NCI-H1092 treated with DMSO at 0.1 percent for 48 hours (cell line): ENCODE measurements at places on chromosomes 5 and 9.

- DNase-seq, result peak; percentile 11
These were observed 38.3 kb downstream of the ZDHHC21 start for GRCh38 chr9:14654932-14655331.

DNA sequence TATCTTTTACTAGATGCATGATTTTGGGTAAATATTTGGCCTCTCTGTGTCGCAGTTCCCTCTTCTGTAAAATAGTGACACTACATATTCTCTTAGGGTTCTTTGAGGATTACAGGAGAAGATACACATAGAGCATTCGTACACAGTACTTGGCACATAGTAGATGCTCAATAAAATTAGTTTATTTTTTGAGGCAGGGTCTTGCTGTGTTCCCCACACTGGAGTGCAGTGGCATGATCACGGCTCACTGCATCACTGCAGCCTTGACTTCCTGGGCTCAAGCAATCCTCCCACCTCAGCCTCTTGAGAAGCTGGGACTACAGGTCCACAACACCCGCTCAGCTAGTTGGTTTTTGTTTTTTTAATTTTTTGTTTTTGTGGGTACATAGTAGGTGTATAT lies 1.6 kb downstream of the SCAI start:
- no peak for DNase-seq

GRCh38 chr5:95583992-95584391 lies 29.1 kb downstream of the ARSK start:
- no peak for DNase-seq

- DNase-seq, result no peak
These were observed 5.6 kb downstream of the RAD23B start for GRCh38 chr9:107288701-107289100.

- no peak for DNase-seq
These were observed 36.7 kb downstream of the FBXO4 start for GRCh38 chr5:41961736-41962135.

GRCh38 chr9:93465855-93466254 lies 12.5 kb upstream of the FAM120AOS start:
- no peak for DNase-seq

- DNase-seq, result no peak
These were observed 342.8 kb downstream of the ICE1 start for GRCh38 chr5:5765066-5765850.

DNA sequence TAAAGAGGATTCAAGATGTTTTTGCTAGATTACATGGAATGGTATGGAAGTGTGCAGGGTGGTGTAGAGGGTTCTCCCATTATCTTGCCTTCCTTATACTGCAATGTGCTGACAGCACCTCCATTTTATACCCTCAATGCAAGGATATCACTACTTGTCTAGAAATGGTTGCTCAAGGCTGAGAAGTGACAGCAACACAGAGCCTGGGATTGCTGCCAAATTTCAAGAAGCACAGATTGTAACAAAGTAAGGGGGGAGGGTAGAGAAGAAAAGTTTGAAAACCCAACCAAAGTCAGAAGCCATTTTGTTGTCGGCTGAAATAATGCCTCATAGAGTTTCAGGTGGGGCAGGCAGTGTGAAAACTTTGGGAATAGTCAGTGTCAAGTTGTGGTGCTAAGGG lies 29.8 kb downstream of the PCDHAC2 start:
- no peak for DNase-seq

- no peak for DNase-seq
These were observed 31.0 kb downstream of the EPB41L4A start for GRCh38 chr5:112388074-112388473.

DNA sequence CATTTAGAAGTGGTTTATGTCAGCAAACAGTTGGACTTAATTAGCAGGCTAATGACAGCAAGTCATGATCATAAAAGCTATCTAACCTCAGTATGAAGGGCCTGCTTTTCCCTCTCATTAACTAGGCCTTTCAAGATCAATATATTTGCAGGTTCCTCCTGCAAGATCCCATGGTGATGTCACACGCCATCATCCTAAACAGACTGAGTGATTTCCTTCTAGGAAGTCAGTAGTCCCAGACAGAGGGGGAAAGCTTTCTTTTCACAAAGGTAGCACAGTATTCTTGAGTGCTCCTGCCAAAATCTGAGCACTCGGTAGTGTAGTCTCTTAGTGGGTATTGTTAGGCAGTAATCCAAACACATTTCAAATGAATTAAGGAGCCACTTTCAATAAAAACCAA lies 52.5 kb downstream of the UIMC1 start:
- no peak for DNase-seq

DNA sequence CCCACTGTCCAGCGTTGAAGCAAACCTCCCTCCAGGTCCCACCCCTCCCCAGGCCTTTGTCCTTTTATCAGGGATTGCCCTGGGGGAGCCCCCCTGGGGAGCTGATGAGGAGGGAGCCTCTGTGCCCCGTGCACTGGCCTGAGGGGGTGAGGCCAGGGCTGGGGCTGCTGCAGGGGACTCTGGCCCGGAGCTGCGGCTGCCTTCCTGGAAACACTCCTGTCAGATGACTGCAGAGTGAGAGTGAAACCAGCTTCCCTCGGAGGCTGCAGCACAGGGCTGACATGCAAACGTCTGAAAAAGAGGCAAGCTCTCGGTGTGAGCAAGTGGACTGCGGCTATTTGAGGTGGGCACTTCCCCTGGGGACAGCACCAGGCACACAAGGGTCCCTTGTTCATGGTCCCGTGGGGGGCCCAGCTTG lies 4.6 kb upstream of the TRAF2 start:
- DNase-seq, result no peak

DNA sequence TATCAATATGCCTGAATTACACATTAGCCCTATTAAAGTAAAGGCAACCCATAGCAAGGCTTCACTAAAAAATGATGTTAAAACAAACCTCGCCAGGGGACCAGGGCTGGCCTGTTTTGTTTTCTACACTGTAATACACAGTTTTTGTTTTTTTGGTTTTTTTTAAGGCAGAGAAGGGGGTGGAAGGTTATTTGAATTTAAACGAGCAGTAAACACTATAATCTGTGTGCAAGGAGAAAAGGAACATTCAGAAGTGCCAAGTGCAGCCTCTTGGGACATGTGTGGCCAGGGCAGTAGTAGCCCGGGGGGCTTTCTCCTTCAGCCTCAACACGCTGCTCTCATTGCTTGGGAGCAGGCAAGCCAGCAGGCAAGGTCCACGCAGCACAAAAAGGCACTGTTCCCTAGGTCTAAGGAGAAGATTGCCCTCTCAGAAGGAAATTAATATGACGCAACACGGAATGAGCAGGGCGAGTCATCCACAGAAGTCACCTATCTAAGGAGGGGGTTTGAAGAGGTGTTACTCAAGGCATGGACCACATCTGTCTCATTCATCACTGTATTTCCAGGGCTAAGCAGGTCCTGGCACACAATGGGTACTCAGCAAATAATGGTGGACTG lies 16.2 kb downstream of the SIL1 start:
- DNase-seq, result no peak

- DNase-seq, result peak; percentile 41
These were observed 42.4 kb downstream of the CWC27 start for GRCh38 chr5:64811050-64811640.

GRCh38 chr9:86921151-86921923 lies 26.0 kb downstream of the GAS1 start:
- DNase-seq, result no peak

DNA sequence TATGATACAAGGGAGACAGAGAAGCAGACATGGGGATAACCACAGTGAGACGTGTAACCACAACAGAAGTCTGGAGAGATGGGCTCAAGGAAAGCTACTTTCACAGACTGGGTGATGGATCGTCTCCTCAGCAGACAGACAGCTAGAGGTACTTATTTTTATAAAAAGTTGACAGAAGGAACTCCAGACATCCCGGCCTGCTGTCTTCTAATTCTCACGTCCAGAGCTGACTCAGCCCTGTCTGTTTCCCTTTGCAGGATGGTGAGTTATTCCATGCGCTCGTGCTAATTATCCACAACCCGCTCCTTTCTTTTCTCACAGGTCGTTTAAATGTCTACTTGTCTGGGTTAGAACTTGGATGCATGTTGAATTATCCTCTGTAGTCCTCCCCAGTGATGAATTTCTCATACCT lies 304.5 kb downstream of the CWC27 start:
- no peak for DNase-seq

- no peak for DNase-seq
These were observed 60.0 kb downstream of the MAP1B start for GRCh38 chr5:72167257-72167656.

GRCh38 chr5:122101636-122102285 lies 23.7 kb upstream of the LOX start:
- DNase-seq, result peak; percentile 27

- DNase-seq, result no peak
These were observed 55.6 kb downstream of the FANCC start for GRCh38 chr9:95261890-95262289.
